Caudate nucleus (tissue), 63 donors: ENCODE measurements at places on chromosomes 3 and 15.

DNA sequence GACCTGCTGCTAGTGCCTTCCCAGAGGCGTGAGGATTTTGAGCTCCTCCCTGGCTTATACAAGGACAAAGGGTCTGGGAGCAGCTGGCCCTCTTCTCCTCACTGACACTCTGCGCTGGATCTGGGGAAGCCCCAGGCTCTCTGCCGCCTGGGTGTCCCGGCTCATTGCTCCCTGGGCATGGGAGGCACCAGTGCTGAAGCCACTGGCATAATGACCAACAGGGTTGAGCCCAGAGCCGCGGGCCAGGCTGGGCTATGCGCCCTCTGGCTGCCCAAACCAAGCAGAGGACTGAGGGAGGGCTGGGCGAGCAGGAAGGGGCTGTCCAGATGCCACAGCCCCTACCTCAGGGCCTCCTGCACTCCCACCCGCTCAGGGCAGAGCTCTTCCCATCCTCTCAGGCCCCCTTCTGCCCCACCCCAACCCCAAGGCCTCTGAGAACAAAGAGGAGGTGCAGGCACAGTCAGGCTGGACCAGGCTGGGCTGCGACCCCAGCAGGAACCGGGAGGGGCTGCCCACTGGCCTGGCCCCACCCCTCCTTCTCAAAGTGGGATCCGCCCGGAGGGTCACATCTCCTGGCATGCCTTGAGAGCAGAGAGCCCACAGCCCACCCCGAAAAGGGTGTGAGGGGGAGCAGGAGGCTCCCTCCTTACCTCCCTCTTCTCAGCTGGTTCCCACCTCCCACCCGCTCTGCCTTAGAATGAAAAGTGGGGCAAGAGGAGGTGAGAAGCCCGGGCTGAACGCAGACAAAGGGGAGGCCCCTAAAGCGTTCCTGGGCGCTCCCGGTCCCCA lies 1.6 kb downstream of the LINGO1 start:
- peak; percentile 58 for DNase-seq

DNA sequence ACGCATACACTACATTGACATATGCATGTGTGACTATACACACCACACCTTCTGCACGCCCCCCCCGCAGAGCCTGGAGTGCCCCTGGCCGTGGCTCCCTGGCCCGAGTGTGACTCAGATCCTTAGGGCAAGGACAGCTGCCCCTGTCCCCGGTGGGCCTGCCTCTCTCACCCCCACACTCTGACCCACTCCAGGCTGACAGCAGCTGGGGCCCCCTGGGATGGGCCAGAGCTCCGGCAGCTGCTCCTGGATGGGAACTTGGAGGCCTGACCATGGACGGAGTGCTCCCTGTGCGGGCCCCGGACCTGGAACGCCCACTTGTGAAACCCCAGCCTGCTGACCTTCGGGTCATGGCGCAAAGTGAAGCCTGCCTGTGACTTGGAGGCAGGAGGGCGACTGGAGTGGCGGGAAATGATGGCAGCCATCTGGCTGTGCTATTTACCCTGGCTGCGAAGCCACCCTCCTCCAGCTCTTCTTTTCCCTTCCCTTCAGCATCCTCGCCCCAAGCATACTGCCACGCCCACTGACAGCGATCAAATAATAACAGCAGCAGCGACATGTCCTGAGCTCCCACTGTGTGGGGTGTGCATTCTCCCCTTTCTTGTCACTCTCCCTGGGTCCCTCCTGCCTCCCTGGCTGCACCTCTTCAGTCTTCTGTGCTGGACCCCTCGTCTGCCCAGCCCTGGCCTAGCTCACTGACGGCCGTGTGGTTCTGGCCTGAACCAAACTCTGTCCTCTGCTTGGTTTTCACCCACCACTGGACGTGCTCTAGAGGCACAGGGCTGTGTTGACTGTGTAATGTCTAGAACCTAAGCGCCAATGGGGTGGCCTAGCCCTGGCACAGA lies 90.7 kb upstream of the MEF2A start:
- DNase-seq = no peak

GRCh38 chr3:10553591-10554235 lies 48.3 kb upstream of the ATP2B2 start:
- peak; percentile 40 for DNase-seq

GRCh38 chr3:192422997-192423342 lies 304.4 kb downstream of the FGF12 start:
- DNase-seq = no peak

GRCh38 chr3:107847791-107848190 lies 243.0 kb downstream of the CD47 start:
- DNase-seq = no peak

DNA sequence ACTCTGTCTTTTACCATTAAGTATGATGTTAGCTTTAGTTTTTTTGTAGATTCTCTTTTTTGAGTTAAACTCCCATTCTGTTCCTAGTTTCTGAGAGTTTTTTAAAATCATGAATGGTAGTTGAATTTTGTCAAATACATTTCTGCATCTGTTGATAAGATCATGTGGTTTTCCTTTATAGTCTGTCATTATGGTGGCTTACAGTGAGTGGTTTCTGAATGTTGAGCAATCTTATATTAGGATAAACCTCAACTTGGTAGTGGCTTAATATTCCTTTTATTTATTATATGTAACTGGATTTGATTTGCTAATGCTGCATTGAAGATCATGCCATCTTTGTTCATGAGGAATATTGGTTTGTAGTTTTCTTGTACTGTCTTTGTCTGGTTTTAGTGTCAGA lies 34.8 kb downstream of the NEO1 start:
- no peak for DNase-seq

DNA sequence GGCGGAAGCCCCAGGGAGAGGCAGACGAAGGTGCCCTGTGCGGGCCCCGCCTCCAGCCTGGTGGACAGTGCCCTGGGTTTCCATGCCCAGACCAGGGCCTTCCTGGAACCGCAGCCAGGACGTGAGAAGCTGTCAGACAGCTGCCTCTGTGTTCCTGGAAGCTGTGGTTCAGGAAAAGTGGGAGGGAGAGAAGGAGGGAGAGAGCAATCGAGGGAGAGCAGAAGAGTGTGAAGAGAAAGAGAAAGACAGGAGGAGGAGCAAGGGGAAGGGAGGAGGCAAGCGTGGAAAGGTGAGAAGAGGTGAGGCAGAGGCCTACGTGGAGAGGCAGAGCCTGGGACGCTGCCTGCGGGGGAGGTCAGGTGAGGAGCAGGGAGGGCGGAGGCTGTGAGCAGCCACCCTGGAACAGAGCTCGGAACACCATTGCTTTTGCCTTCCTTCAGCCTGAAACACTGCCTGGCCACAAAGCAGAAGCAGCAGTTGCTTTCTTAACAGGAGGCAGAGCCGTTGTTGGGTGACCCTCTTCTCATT lies 18.6 kb downstream of the ZDHHC19 start:
- peak; percentile 40 for DNase-seq

DNA sequence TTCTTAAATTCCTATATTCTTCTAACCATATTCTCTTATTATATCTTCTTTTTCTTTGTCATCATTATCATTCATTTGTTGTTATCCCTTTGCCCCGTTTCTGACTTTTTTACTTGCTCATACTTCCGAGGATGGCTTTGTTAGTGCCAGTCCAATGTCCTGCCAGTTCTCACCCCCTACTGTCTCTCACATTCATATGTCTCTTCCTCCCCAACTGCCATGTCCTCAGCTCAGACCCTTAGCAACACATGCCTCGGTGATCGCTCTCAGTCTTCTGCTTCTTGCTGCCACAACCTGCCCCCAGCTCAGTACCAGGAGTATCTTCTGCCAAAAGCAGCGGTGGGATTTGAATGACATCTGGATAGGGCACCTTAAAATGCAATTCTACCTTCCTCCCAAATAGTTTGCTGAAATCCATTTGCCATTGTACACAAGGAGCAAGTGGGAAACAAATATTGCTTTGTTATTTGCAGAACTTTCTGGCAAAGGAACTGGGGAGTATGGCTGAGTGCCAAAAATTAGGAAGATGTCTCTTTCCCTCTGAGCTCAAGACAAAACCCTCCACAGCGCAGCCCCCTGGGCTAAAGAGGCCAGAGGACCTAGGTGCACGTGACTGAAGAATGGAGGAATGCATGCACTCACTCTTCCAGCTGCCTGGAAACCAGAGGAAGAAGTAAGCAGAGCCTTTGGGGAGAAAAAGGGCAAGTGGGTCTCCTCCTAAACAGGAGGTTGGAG lies 57.7 kb upstream of the CTNNB1 start:
- DNase-seq = no peak

DNA sequence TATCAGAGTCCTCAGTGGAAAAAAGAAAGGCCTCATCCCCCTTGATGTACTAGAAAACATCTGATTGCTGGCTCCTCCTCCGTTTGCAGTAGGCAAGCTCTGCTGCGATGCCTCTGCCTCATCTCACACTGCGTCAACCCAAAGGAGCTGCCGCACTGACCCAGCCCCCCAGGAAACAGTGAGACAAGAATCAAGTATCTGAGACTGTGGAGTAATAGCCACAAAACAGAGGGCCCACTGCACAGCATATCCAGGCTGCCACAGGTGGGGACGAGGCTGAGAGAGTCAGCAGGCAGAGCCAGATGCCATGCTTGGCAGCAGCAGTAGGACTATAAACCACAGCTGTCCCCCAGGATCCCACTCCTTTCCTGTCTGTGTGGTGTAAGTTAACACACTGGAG lies 165.9 kb downstream of the STAC start:
- DNase-seq = no peak

DNA sequence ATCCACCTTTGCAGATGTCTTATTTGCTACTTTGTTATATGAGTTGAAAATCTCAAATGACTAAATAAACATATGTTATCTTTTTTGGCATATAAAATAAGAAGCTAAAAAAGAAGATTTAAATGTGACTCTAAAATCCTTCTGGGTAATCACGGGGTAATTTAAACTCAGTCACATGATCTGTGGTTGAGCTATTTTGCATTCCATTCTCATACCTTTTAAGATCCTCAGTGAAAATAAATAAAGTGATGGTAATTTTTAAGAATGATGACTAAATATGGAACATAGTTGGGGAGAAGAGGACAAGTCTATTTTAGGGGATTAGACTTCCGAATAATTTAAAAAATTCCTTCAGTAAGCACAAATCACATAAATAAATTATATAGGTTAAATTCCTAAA lies 1076.8 kb downstream of the TUSC7 start:
- no peak for DNase-seq

GRCh38 chr3:149812165-149812605 lies 830 bp upstream of the RNF13 start:
- peak; percentile 59 for DNase-seq

GRCh38 chr15:27805261-27806220 lies 293.6 kb downstream of the OCA2 start:
- no peak for DNase-seq

DNA sequence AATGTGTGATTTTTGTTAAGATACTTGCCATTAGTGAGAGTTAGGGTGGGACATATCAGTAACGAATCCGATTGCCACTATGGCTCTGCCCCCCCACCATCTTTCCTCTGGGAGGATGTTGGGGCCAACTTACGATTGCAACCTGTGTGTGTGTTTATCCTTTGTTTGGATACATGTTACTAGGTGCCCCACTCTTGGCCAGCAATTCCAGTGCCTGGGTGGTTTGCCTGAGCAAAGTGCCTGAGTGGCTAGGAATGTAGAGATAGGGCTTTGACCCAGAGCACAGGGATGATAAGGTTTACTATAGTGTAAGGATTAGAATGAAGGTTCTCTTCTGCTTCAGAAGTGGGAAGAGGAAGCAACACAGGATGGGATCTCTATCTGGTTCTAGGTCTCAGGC lies 231.8 kb downstream of the TP63 start:
- DNase-seq = no peak

GRCh38 chr3:115937054-115937453 lies 313.7 kb downstream of the GAP43 start:
- no peak for DNase-seq

DNA sequence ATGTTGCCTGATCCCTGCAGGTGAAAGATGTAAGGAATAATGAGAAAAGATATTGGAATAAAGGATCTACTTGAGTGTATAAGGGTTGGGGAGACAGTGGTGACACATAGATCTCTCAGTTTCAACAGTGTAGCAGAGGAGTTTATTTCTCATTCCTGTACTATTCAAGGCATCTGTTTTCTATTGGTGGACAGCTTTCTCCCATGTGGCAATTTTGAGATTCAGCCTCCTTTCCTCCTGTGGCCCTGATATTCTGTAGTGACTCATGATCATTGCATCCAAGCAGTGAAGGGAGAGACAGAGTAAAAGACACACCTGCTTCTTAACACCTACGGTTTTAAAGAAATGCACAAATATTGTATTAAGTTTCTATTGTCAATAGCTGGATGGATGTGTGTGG lies 327.6 kb downstream of the GRM7 start:
- no peak for DNase-seq

- no peak for DNase-seq
Observed at GRCh38 chr15:55250392-55250791, 39.2 kb downstream of the RAB27A start.

GRCh38 chr15:99174567-99175395 lies 69.9 kb downstream of the SYNM start:
- no peak for DNase-seq

DNA sequence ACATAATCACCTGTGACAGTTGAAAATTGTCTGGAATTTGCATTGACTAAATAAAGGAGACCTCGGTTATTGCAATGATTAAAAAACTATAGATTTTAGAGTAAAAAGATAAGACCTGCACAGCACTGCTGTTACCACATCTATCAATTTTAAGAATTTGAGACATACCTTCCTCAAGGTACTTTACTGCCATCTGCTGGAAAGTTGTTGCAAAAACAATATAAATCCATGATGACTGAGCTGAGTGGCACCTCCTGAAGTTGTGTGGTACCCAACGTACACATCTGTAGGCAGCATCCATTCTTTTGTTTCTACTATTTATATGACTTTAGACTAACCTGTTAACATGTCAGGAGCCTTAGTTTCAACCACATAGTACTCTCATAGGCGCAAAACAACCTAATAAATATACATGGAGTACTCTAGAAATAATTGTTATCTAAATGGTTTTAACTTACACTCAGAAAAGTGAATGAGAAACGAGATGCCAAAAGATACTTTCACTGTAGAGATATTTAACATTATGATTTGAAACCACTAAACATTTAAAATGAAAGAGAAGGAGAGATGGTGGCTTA lies 106.7 kb downstream of the GHSR start:
- no peak for DNase-seq

DNA sequence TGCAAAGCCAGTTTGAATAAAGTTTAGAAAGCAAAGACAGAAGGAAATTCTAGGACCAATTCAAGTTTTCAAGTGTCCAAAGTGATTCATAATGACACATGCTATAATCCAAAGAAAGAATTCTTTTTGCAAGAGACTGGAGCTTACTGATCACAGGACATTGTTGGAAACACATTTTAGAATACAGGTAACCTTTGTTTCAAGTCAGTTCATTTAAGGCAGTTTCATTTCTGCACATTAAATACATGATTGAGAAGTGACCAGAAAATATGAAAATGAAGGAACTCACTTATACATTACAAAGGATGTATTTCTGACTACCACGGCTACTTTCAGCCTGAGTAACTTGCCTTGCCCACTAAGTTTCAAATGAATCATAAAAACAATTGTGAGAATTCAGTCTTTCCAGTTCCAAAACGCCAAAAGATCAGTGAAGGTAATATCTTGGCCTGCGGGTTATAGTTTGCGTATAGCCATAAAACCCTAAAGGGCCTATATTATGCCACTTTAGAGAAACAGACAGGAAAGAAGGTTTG lies 48.7 kb downstream of the PRICKLE2 start:
- no peak for DNase-seq

- DNase-seq = no peak
Observed at GRCh38 chr15:71626596-71627088, 183.7 kb upstream of the NR2E3 start.

- DNase-seq = no peak
Observed at GRCh38 chr15:55277116-55277564, 12.5 kb downstream of the RAB27A start.

GRCh38 chr3:2950159-2950558 lies 160.0 kb downstream of the IL5RA start:
- DNase-seq = no peak

GRCh38 chr3:41208507-41209220 lies 9.4 kb downstream of the CTNNB1 start:
- DNase-seq = no peak
